SK-MEL-5 (cell line): ENCODE measurements at places on chromosomes 1 and 21.

GRCh38 chr21:25625036-25625435, 14.0 kb upstream of the JAM2 start:
- no peak for DNase-seq

DNA sequence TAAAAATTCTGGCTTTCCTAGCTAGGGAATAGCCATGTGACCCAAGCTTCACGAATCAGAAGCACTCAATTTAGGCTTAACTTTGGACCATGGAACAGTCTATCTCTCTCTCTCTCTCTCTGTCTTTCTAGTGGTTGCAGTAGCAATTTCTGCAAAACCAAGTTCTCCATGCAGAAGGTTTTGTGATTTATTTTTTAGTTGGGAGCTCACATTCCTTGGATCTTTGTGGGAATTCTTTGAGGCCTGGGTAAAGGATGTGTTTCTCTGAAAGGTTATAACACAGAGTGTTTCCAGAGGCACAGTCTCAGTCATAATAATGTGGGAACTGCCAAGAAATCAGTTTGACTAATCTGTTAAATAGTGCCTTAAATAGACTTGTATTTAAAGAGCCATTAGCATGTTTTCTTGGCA, 112.3 kb upstream of the COL11A1 start:
- DNase-seq: no peak

- DNase-seq: no peak
These were observed 11.3 kb downstream of the C1orf105 start for GRCh38 chr1:172431721-172432192.

- DNase-seq: no peak
These were observed 36.4 kb downstream of the YARS1 start for GRCh38 chr1:32780628-32781234.

DNA sequence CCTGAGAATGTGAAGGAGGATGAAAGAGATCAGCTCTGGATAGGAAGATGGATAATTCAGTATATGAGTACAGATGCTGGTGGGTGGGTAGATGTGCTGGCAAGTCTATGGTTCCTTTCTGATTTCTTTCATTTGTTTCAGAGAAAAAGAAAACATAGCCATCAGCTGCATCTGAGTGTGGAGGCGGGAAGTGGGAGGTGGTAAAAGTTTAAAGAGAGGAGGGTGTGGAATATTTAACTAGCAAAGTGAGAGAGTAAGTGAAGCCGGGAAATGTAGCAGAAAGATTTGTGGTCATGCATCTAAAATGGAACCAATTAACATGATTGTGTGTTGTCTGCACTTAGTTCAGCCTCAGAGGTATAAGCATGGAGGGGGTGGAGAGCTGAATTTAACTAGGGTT, 16.4 kb downstream of the RPE65 start:
- no peak for DNase-seq
